ENCODE measurements at places on chromosomes 4 and X.

DNA sequence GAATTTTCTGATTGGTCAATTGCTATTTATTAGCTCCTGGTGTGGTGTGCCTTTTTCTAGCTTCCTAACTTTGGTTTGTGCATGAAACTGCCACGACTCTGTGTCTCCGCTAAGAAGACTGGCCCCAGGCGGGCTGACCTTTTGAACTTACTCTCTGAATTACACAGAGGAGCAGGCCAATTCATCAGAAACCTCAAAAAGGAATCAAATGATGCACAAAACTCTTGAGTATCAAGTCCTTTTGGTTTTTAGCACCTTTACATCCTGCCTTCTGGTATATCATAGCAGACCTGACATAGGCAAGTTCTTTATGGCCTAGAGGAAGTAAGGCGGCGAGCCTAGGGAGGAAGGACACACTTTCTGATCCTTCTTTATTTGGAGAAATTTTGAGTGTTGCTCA, 17.6 kb downstream of the TKTL1 start:
- DNase-seq, result peak; percentile 46
- no peaks in the 10 kb centered on the region for H3K27me3 ChIP-seq
- H3K4me1 ChIP-seq, result peaks cover 59% of the 10 kb centered on the region
- no peak overlapping the region for H3K4me3 ChIP-seq
- peak overlapping the region; percentile 90 for H3K27ac ChIP-seq
- no peaks in the 10 kb centered on the region for H3K36me3 ChIP-seq

GRCh38 chrX:135520022-135520552, 373 bp upstream of the INTS6L start:
- H3K36me3 ChIP-seq, result peaks cover 9% of the 10 kb centered on the region
- H3K27me3 ChIP-seq, result no peaks in the 10 kb centered on the region
- H3K27ac ChIP-seq, result peak overlapping the region; percentile 100
- H3K4me3 ChIP-seq, result peak overlapping the region; percentile 99
- H3K4me1 ChIP-seq, result peaks cover 33% of the 10 kb centered on the region
- no peak for DNase-seq

DNA sequence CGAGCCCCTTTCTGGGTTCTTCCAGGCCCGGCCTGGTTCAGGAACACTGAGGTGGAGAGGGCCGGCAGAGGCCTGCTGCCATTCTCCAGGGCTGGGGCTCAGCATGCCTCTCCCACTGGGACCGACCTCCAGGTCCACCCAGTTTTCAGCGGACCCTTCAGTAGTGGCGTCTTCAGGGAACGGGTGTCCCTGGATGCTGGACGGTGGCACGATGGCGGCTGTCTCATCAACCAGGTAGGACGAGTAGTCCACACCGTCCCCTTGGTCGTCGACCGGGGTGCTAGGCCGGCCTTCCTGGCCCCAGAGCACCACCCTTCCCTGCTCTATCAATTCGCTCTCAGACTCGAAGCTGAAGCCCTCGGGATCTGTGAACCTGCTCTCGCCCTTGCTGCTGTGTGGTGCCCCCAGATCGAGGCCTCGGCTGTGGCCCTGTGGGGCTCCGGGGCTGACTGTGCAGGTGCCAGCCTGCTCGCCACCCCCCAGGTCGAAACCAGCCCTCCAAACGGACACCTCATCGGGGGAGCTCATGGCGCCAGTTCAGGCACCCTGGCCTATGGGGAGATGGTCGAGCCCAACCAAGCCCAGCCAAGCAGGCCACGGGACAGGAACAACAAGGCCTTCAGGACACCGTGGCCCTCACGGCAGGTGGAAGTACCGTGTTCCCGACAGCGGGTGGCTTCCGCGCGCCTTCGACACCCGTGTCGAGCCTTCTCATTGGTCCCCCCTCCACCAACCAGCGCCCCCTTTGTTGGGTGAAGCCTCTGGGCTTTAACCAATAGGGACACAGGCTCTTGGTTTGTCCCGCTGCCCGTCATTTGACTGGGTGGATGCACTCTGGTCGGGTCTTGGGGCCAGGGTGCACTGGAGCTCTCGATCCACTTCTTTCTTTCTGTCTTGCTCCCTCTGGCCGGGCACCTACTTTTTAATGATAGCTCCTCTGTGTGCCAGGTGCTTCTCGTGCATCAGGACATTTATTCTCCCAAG, 814 bp upstream of the LOC101059915 start:
- peaks cover 34% of the 10 kb centered on the region for H3K4me1 ChIP-seq
- H3K36me3 ChIP-seq, result no peaks in the 10 kb centered on the region
- no peak overlapping the region for H3K4me3 ChIP-seq
- H3K27ac ChIP-seq, result no peak overlapping the region

DNA sequence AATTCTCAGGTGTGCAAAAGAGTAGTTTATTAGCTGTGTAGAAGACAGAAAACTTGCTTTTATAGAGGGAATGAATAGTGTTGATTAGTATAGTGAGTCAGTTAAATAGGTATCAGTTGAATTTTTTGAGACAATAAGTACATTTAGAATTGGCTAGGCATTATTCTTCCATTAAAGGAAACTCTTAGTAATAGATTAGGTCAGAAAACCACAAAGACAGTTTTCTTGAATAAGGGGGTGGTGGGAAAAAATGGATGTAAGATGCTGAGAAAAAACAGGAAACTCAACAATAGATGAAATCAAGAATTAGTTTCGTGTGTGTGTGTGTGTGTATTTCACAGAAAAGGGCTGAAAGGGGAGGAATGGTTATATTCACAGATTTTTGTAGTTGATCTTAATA, 16.8 kb downstream of the CD38 start:
- H3K27ac ChIP-seq, result peak overlapping the region; percentile 32
- H3K4me3 ChIP-seq, result peak overlapping the region; percentile 25
- H3K36me3 ChIP-seq, result peaks cover 53% of the 10 kb centered on the region
- H3K4me1 ChIP-seq, result peaks cover 39% of the 10 kb centered on the region
- no peaks in the 10 kb centered on the region for H3K27me3 ChIP-seq

DNA sequence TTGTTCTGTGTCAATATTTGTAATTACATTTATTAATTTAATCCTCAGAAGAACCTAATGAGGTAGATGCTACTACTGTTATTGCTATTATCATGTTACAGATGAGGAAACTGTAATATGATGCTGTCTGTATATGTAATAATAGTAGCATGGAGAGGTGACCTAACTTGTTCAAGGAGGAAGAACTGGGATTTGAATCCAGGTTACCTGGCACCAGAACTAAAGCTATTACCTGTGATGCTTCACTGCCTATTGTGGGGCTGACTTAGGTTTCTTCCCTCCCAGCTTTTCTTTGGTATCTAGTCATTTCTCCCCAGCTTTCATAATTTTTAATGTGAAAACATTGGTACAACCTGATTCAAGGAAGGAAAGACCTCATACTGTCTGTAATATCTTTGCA, 43.6 kb downstream of the RAPGEF2 start:
- no peaks in the 10 kb centered on the region for H3K27me3 ChIP-seq
- DNase-seq, result no peak
- no peak overlapping the region for H3K4me3 ChIP-seq
- H3K4me1 ChIP-seq, result no peaks in the 10 kb centered on the region

DNA sequence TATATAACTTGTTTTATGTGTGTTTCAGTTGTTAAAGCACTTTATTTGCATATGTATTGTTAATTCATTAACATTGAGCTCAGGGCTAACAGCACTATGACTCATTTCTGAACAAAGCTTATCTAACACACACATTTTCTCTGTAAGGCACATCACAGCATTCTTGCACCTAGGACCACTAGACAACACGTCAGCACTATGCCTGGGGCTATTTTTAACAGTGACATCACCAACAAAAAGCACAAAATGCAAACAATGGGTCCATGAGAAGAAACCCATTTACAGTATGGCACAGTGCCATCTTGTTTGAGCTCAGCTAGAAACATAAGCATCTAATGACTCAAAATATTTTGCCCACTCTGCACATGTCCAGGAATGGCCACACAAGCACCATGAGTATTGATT, 124.4 kb downstream of the RELL1 start:
- no peak for DNase-seq
- no peak overlapping the region for H3K27ac ChIP-seq
- no peaks in the 10 kb centered on the region for H3K4me1 ChIP-seq
- no peak overlapping the region for H3K4me3 ChIP-seq

- H3K4me3 ChIP-seq, result no peak overlapping the region
- H3K36me3 ChIP-seq, result peaks cover 13% of the 10 kb centered on the region
- peaks cover 13% of the 10 kb centered on the region for H3K4me1 ChIP-seq
- no peak for DNase-seq
- H3K27me3 ChIP-seq, result no peaks in the 10 kb centered on the region
- peak overlapping the region; percentile 60 for H3K27ac ChIP-seq
Observed at GRCh38 chrX:1763294-1763693, 148.4 kb downstream of the ASMT start.

DNA sequence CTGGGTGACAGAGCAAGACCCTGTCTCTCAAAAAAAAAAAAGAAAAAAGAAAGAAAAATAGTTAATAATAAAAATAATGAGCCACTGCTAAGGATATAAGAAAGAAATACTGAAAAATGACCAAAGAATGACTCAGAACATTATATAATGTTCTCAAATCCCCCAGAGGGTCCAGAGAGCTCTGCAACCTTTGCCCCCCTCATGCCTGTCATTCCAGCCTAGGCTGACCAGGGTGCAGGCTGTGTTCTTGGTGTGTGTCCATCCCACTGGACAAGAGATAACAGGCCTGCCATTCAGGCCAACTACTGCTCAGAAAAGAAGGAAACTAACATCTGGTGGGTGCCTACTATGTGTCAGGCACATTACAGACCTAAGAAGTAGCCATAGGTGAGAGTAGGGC, 72.7 kb upstream of the EDNRA start:
- no peaks in the 10 kb centered on the region for H3K27me3 ChIP-seq
- H3K36me3 ChIP-seq, result no peaks in the 10 kb centered on the region
- no peak overlapping the region for H3K27ac ChIP-seq
- H3K4me3 ChIP-seq, result no peak overlapping the region
- DNase-seq, result no peak

GRCh38 chrX:129925305-129926092, 19.5 kb downstream of the UTP14A start:
- no peak overlapping the region for H3K27ac ChIP-seq
- peaks cover 4% of the 10 kb centered on the region for H3K4me1 ChIP-seq
- no peaks in the 10 kb centered on the region for H3K27me3 ChIP-seq
- peaks cover 39% of the 10 kb centered on the region for H3K36me3 ChIP-seq

GRCh38 chrX:134377537-134377936, 82.4 kb upstream of the HPRT1 start:
- peak; percentile 26 for DNase-seq
- peaks cover 20% of the 10 kb centered on the region for H3K4me1 ChIP-seq
- H3K4me3 ChIP-seq, result no peak overlapping the region
- no peak overlapping the region for H3K27ac ChIP-seq
- H3K27me3 ChIP-seq, result no peaks in the 10 kb centered on the region
- H3K36me3 ChIP-seq, result peaks cover 25% of the 10 kb centered on the region

DNA sequence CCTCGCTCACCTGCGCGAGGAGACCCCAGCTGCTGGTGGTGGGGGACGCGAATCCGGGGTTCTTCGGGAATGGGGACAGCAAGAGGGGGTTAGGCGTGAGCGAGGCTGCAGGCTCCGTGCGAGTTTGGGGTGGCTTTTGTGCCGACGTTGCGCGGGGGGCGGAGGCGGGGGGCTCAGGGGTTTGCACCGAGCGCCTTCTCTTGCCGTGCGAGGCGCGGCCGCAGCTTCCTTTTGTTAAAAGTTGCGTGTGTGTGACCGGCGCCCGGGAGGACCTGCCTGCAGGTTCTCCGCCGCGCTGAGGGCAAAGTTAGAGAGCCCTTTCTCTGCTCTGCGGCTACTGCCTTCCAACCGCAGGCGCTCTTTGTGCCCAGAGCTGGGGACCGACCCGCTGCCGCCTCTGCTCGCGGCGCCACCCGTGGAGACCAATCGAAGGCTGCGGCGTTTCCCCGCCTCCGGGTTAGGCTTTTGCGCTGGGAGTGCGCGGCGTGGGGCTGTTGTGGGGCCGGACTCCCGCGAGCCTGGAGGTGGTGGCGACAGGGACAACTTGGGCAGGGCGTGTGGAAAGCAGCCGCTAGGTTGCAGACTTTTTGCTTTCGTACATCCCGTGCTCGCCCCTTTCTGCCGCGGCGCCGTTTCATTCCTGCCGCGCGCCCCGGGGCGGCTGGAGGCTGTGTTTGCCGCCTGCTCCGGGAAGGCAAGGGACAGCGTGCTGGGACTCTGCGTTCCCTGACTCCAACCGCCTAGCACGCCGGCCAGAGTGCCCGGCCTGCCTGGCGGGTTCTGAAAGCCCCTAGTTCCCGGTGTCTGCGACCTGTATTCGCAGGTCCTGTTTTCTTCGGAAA, 716 bp downstream of the KIT start:
- H3K36me3 ChIP-seq, result no peaks in the 10 kb centered on the region
- H3K27ac ChIP-seq, result no peak overlapping the region
- DNase-seq, result peak; percentile 33
- peaks cover 16% of the 10 kb centered on the region for H3K4me1 ChIP-seq
- peak overlapping the region; percentile 64 for H3K4me3 ChIP-seq
- H3K27me3 ChIP-seq, result peaks cover 67% of the 10 kb centered on the region

GRCh38 chr4:78862314-78862737, 76.9 kb downstream of the PAQR3 start:
- H3K36me3 ChIP-seq, result peaks cover 3% of the 10 kb centered on the region
- H3K27ac ChIP-seq, result no peak overlapping the region
- no peak overlapping the region for H3K4me3 ChIP-seq
